ENCODE measurements at places on chromosomes 1 and 21.

DNA sequence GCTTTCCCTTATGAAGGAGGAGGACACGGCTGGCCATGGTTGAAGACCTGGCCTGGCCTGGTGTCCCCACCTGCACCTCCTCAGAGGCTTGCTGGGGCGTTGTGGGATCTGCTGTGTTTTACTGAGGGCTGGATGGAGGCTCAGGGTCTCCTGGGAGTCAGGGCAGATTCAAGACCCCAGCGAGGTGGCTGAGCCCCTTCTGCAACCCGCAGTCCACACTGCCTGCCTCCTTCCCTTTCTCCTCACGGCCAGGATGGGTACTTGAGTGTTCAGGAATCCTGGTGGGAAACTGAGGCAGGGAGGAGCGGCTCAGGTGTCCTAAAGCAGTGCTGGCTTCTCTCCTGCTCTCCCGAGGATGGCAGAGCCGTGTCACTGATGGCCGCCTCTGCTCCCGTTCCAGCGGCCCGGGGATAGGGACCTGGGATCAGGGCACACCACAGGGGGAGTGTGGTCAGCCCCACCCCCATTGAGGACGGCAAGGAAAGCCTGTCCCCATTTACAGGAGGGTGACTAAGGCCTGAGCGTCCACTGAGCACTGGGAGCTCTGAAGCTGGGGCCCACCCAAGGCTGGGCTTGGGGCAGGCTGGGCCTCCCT lies 47.5 kb downstream of the TRPM2 start:
- DNase-seq = no peak

DNA sequence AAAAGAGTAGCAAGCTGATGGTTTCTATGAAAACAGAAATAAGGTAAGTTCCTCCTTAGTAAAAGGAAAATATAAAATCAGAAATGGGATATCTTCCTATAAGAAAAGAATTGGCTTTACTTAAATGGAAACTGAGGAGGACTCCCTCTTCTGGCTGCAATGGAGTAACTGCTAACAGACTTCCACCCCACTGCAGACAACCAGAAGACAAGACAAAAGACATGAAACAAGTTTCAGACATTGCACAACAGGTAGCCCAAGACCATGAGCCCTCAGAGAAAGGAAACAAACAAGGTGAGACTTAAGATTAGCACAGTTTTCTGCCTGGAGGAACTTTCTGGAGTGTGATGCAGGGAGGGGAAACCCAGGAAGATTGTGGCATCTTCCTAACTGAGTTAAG lies 17.0 kb upstream of the OLFML2B start:
- peak; percentile 74 for DNase-seq

DNA sequence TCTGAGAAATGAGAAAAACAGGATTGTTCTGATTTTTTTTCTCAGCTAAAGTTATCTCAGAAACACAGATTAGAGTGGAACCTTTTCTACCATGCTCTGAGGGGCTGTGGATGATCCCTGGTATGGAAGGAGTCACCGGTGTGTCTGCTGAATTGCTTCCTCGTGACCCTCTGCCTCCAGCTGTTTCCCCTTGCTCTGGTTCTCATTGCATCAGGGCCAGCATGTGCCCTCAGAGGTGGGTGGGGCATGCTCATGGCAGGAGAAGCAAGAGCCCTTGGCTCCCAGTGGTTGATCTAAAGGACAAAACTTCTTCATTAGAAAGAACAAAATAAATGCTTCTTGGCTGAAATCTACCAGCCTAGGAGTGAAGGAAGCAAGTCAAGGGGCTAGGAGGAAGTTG lies 183.2 kb upstream of the HMCN1 start:
- no peak for DNase-seq

DNA sequence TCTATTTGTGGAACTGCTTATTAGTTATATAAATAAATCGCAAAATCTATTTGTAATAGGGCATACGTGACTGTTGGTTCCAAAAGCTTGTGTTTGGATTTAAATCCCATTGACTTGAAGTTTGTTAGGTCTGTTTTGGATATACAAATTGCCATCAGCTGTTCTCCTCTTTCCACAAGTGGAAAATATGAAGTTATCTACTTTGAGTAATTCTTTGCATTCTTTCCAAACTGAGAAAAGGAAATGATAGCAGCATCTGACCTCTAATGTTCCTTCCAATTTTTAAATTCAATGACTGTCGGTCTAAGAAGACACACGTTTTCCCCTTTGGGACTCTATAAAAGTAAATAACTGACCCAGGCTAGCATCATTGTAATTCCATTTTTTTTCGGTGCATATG lies 165.7 kb upstream of the SGIP1 start:
- DNase-seq = no peak

- DNase-seq = no peak
Measured at GRCh38 chr1:113567427-113567826, 177.1 kb downstream of the MAGI3 start.

GRCh38 chr1:232012773-232013386 lies 386.3 kb downstream of the DISC1 start:
- peak; percentile 65 for DNase-seq

DNA sequence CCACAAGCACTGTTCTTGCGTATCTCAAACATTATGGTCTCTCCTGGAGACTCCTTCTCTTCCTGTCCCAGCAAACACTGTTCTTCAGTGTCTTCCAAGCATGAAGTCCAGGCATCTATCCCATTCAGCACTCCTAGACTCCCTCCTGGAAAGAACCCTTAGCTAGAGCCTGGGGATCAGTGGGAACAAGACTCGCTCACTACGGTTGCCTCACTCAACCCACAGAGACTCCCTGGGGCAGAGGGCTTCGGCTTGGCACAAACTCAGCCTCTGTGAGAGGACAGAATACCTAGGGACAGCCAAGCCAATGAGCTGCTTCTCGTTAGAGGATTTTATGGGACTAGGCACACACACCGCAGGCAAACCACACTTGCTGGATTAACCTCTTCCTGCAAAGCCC lies 86.5 kb upstream of the IPO9 start:
- DNase-seq = no peak

- no peak for DNase-seq
Measured at GRCh38 chr21:8989721-8990325, 1531.6 kb upstream of the TPTE start.

DNA sequence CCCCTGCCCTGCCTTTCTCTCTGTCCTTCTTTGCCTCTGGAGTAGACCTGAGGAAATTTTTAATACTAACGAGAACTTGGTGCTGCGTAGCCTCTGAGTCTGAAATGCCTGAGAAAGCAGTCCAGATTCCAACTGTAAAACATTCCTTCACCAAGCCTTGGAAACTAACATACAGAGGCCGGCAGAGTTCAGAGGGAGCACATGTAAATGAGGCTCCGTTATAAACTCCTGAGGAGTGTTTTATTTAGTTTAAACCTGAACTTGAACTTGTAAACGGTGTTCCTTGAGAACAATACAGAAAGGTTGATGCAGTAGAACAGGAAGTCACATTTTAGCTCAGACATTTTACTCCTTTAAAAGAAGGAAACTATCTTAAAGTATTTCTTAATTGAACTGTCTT lies 280.7 kb downstream of the TM2D1 start:
- no peak for DNase-seq

GRCh38 chr1:208141610-208142192 lies 102.5 kb downstream of the PLXNA2 start:
- DNase-seq = no peak

- DNase-seq = no peak
Measured at GRCh38 chr21:38664315-38664714, 141.4 kb upstream of the ETS2 start.

GRCh38 chr1:233328142-233328921 lies 808 bp downstream of the MAP3K21 start:
- peak; percentile 54 for DNase-seq

GRCh38 chr21:42201615-42202161 lies 17.3 kb upstream of the ABCG1 start:
- DNase-seq = peak; percentile 71

DNA sequence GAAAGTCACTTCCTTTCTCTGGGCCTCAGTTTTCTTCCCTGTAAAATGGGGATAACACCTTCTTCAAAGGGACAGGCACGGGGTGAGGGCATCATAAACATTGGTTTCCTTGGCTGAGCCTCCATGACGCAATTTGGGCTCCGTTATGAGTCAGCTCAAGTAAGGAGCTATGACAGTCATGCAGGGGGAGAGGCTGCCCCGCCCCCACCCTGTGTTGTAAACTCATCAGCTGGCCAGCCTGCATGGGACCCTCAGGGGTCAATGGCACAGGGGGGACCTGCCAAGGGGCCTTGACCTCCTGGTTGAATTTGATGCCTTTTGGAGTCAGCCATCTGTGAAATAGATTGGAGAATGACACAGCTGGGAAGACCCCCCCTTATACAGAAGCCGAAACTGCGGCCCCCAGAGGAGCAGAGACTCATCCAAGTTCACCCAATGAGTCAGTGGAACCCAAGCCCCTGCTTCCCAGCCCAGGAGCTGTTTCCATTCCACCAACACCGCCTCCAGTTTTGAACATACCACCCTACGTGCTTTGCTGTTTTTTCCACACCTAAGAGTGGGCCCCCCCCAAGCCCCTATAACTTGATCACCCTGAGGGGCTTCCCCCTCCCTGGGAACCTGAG lies 36.8 kb upstream of the RUNX3 start:
- DNase-seq = peak; percentile 91

DNA sequence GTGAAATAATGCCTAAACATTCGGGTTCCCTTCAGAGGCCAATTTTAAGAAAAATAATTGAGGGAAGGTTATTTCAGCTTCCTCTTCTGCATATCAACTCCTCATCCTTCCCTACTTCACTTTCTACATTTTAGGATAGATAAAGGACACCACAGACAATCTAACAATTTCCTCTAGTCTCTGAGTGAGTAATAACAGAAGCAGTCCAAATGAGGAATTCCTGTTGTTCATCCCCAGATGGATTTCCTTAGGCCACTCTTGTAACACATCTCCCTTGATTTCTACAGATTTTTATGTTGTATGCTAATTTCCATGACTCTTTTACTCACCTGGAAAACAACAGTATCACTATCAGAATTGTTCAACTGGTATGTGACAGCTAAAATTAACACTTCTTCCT lies 87.7 kb upstream of the LYPLAL1 start:
- no peak for DNase-seq

- DNase-seq = no peak
Measured at GRCh38 chr1:47498551-47498950, 60.7 kb downstream of the FOXD2 start.

GRCh38 chr1:25587290-25587689 lies 29.3 kb upstream of the MAN1C1 start:
- DNase-seq = no peak
